Sciatic nerve (tissue), 2 donors: ENCODE measurements at places on chromosomes 16 and 17.

GRCh38 chr17:31726980-31727427 lies 132.0 kb downstream of the COPRS start:
- DNase-seq = no peak

- no peak for DNase-seq
Measured at GRCh38 chr17:73910206-73910605, 266.0 kb upstream of the SDK2 start.

DNA sequence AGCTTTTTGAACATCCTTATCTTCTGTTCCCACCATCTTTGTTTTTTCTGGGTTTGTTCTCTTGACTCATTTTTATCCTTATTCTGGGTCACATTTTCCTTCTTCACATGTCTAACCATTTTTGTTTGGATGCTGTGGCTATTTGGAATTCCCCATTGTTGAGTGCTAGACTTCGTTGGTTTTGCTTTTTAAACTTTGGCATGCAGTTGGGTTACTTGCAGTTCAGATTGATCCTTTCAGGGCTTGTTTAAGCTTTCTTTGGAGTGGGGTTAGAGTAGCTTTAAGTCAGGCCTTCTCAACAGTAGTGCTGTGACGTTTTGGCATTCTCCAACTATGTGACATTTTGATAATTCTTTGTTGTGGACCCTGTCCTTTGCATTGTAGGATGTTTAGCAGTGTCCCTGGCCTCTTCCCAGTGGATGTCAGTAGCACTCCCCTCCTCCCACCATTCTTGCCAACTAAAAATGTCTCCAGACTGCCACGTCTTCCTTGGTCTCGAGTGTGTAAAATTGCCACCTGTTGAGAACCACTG lies 21.1 kb downstream of the PRMT7 start:
- DNase-seq = no peak

DNA sequence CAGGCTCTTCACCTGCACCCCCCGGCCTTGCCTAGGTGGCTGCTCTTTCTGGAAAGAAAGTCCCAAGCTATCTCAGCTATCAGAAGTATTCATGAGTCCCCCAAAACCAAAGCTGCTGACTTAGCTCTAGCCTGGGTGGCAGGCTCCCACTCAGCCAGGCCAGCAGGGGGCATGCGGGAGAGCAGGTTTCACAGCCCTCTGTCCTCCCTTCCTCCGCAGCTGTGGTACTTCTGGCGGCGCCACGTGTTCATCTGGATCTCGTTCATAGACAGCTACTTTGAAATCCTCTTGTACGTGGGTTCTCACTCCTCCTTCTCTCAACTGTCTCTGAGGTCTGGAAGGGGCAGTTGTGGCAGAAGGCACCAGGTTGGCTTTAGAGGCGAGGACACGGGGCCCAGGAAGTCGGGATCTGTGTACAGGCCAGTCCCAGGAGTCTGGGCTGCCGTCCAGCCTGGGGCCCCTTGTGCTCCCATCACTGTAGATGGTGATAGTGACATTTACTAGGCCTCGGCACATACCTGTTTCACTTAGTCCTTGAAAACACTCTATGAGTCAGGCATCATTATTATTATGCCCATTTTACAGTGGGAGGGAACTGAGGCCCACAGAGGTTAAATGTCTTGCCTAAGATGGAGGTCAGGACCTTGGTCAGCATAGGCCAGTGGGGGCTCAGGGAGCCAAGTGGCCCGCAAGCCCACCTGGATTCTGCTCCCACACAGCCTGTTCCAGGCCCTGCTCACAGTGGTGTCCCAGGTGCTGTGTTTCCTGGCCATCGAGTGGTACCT lies 12.9 kb downstream of the TRPV2 start:
- DNase-seq = no peak

- DNase-seq = no peak
Measured at GRCh38 chr17:36861531-36861930, 75.7 kb upstream of the LHX1 start.

- no peak for DNase-seq
Measured at GRCh38 chr17:70138291-70138865, 31.0 kb upstream of the KCNJ2 start.

DNA sequence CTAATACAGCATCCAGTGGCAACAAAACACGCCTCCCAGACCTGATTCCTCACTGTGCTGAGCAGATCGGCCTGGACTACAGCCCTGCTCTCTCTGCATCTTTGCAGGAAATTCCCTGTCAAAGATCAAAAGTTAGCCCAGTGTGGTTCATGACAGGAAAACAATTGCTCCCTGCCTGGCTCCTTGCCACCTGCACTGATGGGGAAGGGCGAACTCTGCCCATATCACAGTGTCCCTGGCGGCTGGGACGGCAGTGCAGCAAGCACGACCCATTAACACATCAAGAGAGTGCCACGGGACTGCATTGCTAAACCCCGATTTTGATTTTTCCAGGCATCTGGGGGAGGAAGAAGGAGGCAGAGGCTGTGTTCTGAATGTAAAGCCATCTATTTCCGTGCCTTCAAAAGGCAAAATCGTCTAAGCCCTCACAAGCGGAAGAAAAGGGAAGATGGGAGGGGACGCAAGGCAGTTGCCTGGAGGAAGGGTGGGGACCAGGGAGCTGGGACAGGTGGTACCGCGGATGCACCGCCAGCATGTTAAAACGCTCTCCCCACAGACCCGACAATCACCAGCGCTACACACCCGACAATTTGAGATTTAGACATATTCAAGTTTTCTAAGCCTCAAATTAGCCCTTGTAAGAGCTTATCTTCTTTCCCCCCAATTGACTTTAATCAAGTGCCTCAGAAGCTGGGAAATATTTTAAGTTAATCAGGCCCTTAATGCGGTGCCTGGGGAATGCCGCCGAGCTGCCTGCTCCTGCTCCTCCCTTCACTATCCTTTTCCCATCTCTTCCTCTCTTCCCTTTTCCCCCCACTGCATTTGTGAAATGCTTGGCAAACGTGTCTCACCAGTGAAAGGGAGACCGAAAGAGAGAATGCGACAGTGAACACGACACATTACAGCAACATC lies 238.8 kb upstream of the CDH5 start:
- no peak for DNase-seq

DNA sequence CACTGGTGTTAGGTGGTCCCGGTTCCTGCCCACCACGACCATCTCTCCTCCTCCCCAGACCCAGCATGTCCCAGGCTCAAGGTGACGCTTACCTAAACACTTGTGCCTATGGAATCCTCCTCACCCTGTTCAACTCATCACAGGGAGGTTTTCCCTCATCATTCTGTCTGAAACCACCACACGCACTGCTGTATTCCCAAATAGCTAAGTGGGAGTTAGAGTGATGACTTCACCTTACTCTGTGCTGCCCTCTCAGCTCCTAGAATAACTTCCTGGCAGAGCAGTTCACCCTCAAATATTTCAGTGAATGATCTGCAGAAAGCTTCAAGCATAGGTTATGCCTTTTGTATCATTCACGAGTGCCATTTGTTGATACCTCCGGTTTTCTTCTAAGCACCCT lies 216.5 kb downstream of the CPPED1 start:
- no peak for DNase-seq

DNA sequence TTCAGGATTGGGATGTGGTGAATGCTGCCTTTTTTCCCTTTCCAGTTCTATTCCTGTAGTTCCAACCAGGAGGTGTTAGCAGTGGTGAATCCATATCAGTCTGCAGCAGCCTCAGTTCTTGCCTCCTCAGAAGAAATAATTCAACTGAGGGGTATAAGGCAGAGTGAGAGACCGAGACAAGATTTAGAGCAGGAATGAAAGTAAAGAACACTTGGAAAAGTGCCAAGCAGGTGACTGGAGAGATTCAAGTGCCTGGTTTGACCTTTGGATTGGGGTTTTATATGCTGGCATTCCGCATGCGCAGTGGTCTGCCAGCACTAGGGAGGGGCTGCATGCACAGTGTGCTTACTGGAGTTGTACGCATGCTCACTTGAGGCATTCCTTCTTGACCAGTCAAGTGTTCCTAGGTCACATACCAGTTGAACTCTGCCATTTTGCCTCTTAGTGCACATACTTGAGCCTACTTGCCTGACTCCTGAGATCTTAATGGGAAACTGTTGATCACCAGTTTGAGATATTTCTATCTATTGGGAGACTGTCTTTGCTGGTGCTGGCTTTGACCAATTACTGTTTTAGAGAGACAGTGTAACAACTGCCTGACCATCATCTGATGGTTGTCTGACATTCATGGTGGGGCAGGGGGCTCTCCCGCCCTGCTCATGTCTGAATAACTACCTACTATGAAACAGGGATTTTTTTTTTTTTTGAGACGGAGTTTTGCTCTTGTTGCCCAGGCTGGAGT lies 680 bp upstream of the CCL15 start:
- DNase-seq = no peak

- DNase-seq = no peak
Measured at GRCh38 chr17:2889256-2889655, 93.0 kb downstream of the RAP1GAP2 start.

DNA sequence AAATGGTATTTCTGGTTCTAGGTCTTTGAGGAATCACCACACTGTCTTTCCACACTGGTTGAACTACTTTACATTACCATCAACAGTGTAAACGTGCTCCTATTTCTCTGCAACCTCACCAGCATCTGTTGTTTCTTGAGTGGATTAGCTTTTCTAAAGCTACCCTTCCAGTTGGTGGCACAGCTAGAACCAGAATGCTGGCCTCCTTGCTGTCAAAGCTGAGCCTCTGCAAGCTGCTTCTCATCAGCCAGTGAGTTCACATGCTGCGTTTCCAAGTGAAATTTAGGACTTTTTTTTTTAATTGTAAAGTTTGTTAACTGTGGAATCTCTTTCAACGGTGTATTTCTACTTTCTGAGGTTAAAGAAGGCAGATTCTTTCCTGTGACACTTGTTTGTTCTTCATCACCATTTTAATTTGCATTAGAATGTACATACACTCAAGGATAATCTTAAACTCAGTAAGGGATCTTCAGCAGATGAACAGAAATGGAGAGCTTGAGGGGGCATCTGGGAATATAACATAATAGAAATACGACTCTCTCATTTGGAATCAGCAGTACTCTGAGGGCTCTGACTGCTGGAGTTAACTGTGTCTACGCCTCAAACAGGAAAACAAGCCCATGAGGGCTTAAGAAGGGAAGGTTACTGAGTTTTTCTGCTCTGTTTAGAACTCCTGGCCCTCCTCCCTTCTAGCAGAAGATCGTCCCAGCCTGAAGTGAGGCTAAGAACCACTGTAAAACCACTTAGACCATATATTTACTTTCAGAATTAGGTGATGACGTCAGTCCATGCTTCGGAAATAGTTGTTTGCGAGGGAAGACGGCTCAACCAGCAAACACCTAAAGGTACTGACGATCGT lies 148.4 kb upstream of the FAM20A start:
- no peak for DNase-seq

DNA sequence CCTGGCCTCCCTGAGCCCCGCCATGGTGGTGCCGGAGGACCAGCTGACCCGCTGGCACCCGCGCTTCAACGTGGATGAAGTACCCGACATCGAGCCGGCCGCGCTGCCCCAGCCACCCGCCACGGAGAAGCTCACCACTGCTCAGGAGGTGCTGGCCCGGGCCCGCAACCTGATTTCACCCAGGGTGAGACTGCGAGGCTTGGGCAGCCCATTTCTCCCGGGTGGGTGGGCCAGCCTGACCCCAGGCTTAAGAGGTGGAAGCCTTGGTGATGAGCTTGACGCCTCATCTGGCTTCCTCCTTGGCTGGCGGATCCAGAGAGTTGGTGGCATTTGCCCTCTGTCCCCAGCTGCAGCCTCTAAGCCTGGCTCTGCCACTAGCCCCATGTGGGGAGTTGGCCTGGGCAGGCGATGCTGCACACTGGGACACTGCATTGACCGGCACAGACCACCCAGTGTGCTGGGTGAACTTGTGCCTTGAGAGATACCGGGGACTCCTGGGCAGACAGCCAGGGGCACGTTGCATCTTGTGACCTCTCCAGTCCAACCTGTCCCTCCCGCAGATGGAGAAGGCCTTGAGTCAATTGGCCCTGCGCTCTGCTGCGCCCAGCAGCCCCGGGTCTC lies 3.0 kb downstream of the CDT1 start:
- DNase-seq = no peak

DNA sequence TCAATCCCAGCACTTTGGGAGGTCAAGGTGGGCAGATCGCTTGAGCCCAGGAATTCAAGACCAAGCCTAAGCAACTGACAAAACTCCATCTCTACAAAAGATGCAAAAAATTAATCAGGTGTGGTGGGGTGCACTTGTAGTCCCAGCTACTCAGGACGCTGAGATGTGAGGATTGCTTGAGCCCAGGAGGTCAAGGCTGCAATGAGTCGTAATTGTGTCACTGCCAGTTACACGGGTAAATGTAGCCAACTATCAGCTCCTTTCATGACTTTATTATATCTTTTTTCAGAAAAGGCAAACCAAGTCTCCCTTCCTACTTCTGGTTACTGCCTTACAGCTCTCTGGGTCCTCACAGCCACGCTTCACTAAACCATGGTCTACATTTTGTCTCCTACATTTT lies 4.0 kb downstream of the SDF2 start:
- no peak for DNase-seq

- DNase-seq = no peak
Measured at GRCh38 chr17:14303343-14304221, 2.7 kb downstream of the HS3ST3B1 start.

GRCh38 chr16:3957344-3957980 lies 76.9 kb upstream of the CREBBP start:
- DNase-seq = no peak

GRCh38 chr16:19879241-19879792 lies 5.3 kb downstream of the GPRC5B start:
- DNase-seq = no peak

- no peak for DNase-seq
Measured at GRCh38 chr17:34412965-34413441, 50.0 kb upstream of the CCL1 start.

GRCh38 chr17:48489781-48490180 lies 41.0 kb downstream of the HOXB1 start:
- DNase-seq = no peak

DNA sequence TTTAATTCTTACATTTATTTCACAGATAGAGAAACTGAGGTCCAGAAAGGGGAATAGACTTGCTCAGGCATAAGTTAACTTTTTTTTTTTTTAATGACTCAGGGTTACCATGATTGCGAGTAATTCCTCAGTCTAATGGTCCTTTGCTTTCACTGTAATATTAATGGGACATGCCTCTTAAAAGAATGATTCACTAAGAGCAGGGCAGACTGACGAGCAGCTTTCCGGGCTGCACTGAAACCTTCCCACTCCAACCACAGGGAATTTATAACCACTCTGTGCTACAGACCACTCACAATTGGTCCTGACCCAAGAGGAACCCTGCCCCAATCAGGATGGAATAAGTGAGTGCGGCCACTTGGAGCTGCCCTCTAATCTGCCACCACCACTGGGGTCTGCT lies 5.7 kb downstream of the HOXB2 start:
- DNase-seq = peak; percentile 42
